Fibroblast of villous mesenchyme (primary cell): ENCODE measurements at places on chromosomes 5 and 9. TPM values are rescaled to one million over a fixed set of nuclear protein-coding genes. Genes with fewer than 3 reads are reported as not detected.

Gene RAD17
- 21.3 and 27.2 TPM in 2 replicates for total RNA-seq

- no peak for DNase-seq
These were observed 86.7 kb upstream of the PAM start for GRCh38 chr5:102668220-102668932.

GRCh38 chr5:140190872-140191218 is 15.9 kb downstream of the CYSTM1 start:
- DNase-seq: no peak

GRCh38 chr5:180085837-180086236 is 14.3 kb upstream of the RNF130 start:
- no peak for DNase-seq

DNA sequence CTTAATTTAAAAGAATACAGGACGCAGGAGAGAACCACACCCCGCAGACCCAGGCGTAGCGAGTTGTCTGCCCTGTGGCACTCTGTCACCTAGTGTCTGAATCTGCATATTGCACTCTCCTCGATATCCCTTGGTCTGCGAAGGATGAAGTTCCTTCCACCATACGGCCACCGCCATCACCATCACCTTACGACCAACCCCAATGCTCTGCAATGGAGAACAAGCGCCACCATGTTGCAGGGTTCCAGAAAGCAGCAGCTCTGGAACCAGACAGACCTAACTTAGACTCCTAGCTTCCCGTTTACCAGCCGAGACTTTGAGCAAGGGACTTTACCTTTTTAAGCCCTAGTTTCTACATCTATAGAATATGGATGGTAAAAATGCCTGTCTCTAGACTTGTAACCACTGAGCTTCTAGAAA is 77.4 kb upstream of the DMRT1 start:
- DNase-seq: peak; percentile 77

Gene ZNF366
- total RNA-seq: under 0.01 TPM in 2 replicates

DNA sequence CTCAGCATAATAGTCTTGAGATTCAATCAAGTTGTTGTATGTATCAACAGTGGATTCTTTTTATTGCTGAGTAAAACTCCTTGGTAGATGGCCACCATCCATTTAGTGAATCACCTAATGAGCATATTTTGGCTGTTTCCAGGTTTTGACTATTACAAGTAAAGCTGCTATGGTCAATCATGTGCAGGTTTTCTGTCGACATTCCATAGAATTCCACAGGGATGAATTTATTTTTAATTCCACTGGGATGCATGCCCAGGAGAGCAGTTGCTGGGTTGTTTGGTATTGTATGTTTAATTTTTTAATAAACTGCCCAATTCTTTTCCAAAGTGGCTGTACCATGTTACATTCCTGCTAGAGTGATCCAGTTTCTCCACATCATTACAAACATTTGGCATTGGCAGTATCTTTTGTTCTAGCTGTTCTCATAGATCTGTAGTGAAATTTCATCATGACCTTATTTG is 10.5 kb upstream of the S1PR3 start:
- no peak for DNase-seq
